ENCODE measurements at places on chromosomes 5 and 9.

- DNase-seq: no peak
Measured at GRCh38 chr9:31372799-31373587, 1011.5 kb upstream of the ACO1 start.

DNA sequence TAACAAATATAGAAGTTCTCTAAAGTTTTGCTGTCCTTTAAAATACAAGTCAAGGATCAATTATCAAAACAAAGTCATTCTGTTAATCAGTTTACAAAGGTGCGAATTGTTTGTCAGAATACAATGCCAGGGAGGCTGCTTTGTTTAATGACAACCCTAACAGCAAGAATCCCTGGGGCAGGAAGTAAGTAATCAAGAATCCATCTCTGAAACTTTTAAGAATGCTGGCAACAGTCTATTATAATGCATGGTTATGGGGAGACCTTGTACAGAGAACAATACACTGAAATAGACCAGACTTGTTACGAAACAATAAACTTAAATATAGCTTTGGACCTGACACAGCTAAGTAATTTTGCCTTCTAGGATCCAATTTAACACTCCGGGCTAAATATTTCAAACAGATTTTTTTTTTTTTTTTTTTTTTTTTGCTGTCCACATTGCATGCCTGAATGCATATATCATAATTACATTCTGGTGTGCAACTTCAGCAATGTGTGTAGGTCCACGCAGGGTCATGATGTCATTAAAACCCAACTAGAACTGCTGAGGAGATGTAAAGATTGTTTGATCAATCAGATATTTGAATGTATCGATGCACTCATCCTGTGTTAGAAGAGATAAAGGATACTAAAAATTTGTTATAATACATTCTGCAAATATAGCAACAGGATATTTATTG lies 421.3 kb downstream of the CETN3 start:
- DNase-seq: peak; percentile 18

DNA sequence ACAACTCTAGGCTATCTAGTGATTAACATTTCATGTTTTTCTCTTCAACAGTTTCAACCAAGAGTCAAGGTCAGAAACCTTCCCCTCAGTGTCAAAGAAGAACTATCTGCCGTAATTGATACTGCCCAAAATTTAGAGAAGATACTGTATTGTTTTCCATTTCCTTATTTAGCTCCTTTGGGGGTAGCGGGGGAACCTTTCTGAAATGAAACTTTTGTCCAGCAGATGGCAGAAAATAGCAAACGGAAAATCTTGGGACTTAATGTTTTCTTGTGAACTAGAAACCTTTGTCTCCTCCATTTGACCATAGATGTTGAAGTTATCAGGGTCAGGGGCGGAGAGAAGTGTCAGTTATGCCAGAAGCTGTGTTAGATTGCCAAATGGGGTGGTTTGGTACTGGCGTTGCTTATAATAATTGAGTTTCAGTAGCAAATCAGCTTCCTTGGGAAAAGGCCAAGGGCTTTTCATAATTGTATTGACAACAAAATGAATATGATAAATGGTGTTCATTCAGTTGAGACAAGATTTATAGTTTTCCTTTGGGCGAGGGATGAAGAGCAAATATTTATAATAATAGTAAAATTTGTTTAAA lies 101.7 kb upstream of the TLX3 start:
- peak; percentile 79 for DNase-seq

- no peak for DNase-seq
Measured at GRCh38 chr5:67728326-67728890, 487.1 kb upstream of the PIK3R1 start.

GRCh38 chr5:161023551-161023950 lies 171.5 kb upstream of the ATP10B start:
- DNase-seq: no peak

DNA sequence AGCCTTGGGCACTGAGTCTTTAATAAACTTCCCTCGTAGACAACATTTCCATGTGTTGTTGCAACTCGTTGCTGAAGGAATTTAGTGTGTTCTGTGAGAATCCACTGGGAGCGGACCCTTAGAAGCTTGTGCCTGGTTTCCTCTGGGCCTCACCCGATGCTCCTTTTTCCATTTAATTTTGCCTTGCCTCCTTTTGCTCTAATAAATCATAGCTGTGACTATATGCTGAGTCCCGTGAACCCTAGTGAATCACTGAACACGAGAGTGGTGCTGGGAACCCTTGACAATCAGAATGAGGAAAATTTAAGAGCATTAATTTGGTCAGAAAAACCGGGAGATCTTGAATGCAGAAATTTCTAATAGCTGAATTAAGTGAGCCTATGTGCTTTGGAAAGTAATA lies 291.1 kb upstream of the ZNF608 start:
- DNase-seq: no peak

DNA sequence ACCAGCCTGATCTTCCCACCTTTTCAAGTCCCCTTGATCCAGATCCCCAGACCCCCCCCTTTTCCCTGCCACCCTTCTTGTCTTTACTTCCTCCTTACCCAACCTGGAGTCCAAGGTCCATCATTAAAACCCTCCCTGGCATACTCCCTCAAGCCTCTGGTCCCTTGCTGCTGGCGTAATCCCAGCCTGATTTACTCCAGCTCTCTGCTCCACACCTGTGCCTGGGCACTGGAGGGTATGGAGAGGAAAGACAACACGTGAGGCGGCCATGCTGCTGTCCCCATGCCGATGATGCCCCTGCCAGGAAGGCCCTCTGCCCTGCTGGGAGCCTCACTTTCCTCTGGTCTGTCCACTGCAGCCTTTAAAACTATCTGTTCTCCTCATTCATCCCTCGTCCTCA lies 5.1 kb downstream of the B4GALT7 start:
- no peak for DNase-seq

- no peak for DNase-seq
Measured at GRCh38 chr5:102888483-102888882, 133.4 kb downstream of the PAM start.

DNA sequence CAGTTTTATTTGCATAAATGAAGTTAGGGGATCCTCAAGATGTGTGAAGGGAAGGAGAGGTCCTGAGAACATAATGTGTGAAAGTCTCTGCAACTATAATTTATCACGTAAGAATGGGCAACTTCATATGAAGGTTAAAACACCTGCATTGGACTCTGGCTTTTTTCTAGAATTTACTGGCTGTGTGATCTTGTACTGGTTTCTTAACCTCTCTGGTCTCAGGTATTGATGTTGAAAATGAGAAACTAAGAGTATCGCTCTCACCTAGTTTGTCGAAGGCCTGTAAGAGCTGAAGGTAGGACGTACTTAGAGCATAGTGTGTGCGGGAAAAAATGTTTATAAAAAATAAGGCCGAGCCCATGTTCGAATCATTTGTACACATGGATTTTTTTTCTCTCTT lies 280.5 kb downstream of the ICE1 start:
- no peak for DNase-seq

DNA sequence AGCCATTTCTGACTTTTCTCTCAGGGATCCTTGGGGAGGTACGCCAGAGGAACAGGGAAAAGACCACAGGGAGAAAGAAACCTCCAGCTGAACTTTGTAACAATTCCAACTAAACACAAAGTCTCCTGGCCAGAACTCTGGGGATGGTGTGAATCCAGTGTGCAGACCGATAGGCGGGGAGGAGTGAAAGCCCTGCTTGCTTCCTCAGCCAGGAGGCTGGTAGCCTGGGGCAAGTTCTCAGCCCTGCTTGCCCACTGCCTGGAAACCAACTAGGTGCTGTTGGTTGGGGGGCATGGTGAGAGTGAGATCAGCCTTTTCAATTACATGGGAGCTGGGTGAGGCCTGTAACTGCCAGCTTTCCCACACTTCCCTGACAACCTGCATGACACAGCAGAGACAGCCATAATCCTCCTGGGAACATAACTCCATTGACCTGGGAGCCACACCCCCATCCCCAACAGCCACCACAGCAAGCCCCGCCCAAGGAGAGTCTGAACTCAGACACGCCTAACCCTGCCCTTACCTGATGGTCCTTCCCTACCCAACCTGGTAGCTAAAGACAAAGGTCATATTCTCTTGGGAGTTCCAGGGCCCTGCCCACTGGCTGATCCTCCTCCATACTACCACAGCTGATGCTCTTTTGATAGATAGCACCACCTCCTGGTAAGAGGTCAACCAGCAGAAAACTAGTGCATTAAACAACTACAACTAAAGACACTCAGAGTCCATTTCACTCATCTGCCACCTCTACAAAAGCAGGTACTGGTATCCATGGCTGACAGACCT lies 100.1 kb upstream of the TNFAIP8 start:
- DNase-seq: peak; percentile 64

DNA sequence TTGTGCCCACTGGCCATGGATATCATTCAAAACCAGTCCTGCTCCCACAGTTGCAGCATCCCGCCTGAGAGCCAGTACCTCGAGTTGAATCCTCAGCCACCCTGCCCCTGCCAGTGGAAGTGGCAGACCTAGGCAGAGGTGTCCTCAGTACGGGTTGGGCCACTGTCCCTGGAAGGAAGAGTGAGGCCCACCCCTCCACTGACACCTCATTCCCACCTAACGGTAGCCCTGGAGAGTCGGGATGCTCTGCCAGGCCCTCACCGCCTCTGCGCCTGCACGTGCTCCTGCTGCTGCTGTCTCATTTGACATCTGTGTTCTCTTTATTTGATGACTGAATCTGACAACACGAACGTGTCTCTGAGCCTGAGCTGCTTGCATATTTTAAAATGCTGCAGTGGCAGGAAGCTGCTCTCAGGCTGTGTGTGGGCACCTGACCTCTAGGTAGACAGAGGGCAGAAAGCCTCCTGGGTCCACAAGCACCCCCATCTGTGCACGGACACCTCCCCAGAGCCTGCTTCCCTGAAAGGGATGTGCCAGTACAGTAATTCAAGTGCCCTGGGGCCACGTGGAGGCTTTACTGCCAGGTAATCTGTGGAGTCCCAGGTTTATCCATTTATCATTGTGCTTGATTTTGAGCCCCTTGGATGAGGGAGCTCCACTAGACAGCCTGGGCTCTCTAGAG lies 194.7 kb downstream of the CACNA1B start:
- no peak for DNase-seq

DNA sequence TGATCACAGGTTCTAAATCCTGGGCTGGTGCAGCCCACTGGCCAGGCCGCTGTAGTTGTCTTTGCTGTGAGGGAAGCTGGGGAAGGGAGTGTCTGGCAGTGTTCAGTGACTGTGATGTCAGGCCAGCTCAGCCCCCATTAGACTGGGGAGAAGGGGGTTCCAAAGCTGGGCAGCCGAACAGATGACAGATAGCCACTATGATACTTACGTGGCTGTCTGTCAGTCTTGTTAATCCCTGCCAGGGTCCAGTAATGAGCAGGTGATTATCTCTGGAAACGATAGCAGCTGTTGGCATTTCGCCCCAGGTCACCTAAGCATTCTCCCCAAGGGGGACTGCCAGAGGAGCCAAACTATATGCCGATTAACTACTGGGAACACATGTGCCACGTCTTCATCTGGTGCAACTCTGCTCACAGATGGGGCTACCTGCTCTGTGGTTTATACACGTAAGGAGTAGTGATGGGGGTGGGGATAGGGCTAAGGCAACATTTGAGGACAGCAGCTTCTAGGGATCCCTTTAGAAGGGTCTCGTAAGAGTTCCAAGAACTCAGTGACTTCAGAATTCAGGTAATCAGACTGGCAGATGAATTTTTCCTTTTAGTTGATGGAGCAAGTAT lies 396.3 kb downstream of the KDM4C start:
- DNase-seq: peak; percentile 88

DNA sequence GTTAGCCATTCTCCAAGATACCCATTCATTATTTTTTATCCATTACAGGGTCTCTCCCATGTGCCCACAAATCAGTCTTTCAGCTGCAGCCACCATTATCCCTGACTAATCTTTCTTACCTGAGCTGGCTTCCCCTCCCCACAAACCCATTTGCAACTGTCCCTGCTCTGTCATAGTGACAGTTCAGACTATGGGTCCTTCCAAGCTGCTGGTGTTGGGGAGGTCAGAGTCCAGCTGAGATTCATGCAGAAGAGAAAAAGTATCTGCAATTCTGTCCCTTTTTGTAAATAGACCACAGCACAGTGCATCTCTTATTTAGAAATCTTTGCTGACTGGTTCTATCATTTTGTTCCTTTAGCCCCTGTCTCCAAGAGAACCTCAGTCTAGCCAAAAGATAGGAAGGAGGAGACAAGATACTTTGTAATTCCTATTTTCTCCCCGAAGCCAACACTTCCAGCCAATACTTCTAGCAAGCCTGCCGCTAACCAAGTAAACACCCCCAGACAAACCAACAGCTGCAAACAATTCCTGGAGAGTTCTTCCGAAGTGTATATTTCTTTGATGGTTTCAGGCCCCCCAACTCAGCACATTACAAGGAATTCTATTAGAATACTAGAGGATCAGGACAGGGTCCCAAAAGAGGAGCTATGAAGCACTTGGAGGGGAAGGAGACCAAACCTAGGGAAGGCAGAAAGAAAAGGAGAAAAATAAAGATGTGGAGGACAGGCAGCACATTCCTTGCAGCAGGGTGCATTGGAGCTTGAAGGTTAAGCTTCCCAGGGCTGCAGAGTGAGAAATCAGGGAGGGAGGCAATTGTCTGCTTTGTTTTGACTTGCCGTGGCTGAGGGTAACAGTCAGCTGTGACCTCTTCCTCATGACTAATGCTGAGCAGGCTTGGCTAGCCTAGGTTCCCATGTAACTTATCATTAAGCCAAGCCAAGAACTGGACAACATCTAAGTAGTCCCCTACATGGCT lies 148.5 kb downstream of the SGCD start:
- DNase-seq: peak; percentile 89

GRCh38 chr5:164234321-164234720 lies 728.9 kb downstream of the MAT2B start:
- DNase-seq: no peak

DNA sequence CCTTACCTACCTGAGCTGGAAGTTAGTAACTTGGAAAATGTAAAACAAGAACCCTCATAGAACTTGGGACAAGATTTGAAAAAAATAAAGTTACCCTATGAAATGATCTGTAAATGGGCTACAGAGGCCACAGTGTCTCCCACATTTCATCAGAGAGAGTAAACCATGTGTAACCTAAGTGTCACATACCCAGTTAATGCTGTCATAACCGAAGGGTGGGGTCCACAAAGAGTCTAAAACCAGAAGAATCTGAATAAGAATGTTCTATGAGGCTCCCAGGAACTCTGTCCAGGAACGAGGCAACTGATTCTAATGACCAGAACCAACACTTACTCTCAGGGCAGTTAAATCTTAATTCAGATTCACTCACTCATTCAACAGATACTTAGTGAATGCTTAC lies 1.0 kb upstream of the FAM13B start:
- no peak for DNase-seq

GRCh38 chr9:89923961-89924504 lies 319.2 kb downstream of the GADD45G start:
- DNase-seq: peak; percentile 41

GRCh38 chr5:39461007-39461682 lies 36.4 kb upstream of the DAB2 start:
- DNase-seq: no peak

DNA sequence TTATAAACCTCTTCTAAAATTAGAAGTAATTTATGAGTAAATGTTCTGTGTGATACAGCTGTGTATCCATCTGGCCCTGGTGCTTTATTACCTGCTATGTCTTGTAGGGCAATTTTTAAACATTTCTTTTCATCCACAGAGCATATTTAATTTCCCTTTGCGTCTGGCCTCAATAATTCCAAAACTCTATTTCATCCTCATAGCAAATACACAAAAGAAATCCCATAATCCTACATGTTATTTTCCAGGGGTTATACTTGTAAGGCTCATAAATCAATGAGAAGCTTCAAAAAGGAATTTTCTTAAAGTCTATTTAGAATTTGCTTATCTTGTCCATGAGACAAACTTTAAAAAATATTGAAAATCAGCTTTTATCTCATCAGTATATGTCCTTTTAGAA lies 167.0 kb downstream of the TTC39B start:
- no peak for DNase-seq
